ENCODE measurements at places on chromosomes 1 and 21.

DNA sequence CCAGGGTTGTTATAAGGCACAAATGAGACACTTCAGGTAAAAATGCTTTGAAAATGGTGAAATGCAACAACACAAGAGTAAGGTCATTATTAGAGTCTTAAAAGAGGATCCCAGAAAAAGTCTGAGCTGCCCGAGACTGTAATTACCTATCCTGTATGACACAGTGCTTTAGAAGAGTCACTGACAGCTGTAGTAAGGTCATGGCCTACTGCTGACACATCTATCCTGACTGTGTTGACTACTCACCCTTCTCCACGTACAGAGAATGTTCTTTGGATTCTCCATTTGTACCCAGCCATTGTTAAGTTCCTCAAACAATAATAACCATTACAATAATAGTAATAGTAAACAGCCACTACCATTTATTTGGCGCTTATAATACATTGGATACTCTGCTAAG, 104.4 kb downstream of the CACHD1 start:
- DNase-seq = no peak

- DNase-seq = no peak
Observed at GRCh38 chr1:60825593-60825992, 256.8 kb upstream of the NFIA start.

DNA sequence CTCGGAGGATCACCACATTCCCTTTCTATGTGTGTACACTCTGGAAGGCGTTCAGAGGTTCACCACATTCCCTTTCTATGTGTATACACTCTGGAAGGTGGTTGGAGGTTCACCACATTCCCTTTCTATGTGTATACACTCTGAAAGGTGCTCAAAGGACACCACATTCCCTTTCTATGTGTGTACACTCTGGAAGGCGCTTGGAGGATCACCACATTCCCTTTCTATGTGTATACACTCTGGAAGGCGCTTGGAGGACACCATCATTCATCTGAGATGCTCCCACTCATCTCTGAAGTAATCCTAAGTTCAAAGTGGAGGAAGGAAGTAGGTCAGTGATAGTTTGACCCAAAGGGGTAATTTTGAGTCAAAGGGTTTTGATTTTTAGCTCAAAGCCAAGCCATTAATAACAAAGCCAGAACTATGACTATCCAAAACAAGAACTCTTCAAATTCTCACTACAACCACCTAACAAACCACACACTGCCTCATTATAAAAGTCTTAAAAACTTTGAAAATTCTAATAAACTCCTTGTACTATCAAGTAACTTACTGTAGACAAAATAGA, 32.9 kb downstream of the NRIP1 start:
- DNase-seq = no peak

DNA sequence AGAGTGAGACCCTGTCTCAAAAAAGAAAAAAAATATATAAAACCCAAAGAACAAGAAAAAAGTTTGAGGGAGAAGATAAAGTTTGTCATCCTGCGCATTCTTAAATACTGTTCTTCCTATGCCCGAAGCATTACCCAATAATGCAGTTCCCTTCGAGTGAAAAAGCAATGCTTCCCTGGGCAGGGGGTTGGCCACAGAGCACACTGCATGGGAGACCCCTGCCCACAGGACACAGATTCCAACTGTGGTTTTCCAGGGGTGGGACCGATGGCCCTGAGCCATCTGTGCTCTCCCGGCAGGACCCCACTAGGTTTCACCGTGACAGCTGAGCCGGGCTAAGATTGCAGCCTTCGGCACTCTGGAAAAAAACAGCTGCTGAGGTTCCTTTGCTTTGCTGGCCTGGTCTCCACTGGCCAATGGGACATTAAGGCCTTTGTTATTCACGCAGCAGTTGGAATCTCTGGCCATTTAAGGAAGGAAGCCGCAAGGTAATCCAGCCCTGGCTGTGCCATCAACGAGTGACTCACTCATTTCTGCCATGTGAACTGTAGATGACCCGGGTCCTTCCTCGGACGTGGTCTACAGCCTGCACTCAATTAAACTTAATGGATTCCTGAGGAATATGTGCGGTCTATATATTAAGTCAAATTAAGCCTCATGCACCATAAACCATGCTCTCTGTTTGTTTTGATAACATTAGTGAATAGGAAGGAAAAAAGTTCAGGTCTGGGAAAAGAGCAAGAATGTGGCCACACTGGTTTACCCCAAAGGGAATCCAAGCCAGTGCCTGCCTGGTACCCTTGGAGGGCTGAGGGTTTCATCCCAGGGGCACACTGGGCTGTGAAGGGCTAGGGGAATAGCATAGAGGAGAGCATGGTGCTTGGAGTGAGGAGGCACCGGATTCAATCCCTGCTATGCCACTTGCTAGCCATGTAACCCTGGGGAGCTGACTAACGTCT, 163.2 kb downstream of the ZBTB18 start:
- DNase-seq = no peak

- DNase-seq = no peak
Observed at GRCh38 chr1:59814901-59815825, at the start of gene HOOK1. HOOK1 (plus strand) TSS chr1:59814949; CDS start chr1:59815118, 169 bp downstream.

- no peak for DNase-seq
Observed at GRCh38 chr1:171433451-171433850, 51.9 kb upstream of the PRRC2C start.

DNA sequence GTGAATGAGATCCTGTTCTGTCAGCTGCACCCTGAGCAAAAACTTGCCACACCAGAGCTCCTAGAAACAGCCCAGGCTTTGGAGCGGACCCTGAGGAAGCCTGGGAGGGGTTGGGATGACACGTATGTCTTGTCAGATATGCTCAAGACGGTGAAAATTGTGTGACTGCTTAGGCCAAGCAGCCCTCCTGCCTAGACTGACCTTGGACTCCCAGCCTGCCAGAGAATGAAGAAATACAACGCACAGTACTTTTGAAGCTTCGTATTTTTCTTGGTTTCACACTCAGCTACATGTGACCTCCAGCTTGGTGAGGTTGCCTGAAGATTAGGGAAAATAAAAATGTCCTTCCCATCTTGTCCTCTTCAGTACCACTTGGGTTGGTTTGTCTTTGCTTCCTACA, 15.1 kb downstream of the METTL13 start:
- DNase-seq = no peak

DNA sequence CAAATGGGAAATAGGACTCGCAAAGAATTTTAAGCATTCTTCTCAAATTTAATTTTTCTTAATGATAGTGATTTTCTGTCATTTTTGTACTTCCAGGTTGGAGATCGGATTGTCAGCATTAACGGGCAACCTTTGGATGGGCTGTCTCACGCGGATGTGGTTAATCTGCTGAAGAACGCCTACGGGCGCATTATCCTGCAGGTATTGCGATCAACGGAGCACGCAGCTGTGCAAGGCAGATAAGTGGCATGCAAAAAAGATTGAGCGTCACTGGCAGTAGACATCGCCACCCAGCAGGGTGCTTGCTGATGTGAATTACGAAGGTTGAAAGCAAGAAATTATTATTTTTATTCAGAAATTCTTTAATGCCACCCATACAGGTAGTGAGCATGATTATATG, 65.9 kb upstream of the L1TD1 start:
- no peak for DNase-seq

DNA sequence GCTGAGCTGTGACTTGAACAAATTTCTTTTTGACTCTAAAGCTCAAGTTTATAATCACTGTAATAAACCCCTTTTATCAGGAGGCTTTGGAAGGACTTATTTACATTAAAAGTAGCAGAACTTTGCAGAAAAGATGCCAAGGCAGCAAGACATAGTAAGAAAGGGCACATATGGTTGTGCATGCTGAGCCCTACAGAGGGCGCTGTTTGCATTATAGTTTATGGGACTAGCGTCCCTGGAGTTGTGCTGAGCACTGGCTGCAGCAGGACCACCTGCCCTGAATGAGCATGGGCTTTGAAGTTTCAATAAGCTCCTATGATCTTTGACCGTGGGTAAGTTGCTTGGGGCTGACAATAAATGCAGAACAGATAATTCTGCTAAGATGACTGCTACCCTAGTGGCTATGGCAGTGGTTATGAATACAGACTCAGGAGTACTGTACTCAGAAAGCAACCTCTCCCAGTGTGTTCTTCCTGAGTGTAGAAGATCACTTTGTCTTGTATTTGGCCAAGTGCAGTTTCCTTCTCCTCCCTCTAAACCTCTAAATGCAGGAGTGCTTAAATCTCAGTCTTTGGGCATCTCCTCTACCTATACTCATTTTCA, 45.4 kb upstream of the USP1 start:
- no peak for DNase-seq

DNA sequence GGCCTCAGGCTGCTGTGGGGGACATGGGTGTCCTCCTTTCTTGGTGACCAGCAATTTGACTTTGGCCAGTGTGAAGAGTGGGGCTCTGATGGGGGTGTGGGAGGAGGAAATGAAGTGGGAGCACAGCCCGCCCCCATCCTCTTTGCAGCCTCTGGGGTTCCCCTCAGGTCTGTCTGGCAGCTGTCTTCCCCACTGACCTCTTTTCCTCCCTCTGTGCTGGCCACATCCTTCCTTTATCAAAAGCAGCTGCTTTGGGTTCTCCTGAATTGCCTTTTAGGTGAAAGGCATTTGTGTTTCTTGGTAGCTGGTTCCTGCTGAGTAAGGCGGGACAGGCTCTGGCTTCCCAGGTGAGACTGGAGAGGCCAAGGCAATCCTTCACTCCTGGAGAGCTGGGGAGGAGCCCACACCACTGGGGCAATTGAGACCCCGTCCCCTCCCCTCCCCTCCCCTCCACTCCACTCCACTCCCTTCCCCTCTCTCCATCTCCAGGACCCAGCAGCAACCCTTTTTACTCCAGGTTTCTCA, 24.9 kb downstream of the PCAT6 start:
- DNase-seq = no peak

DNA sequence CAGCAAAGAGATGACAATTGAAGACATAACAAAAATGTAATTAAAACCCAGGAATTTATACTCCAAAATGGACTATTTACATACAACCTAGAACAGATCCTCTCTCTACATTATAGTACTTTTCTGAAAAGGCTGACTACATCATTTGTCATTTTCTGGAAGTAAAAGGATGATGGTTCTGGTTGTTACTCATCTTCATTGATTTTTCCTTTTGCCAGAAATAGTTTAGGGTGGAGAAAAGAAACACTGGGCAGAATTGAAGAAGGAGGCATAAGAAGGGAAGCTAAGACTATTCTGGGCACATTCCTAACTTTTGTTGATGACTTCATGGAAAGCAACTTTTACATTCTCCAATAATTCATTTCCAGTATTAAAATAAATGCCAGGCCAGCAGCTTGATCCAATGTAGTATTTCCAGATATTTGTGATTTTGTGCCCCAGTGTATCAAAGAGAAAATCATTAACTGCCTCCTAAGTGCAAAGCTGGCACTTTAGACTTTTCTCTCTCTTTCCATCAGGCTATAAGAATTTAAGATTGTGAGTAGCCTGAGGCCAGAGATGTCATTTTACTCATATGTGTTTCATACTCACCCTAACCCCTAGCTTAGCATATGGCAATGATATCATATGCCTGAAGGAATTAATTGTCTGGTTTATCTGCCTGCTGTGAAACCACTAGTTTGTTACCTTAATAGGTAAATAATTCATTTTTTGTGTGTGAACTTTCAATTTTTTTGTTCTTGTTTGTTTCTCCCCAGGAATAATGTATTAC, 369.5 kb upstream of the LYPLAL1 start:
- DNase-seq = no peak

- DNase-seq = no peak
Observed at GRCh38 chr1:175307160-175307559, 114.6 kb upstream of the KIAA0040 start.

- no peak for DNase-seq
Observed at GRCh38 chr1:233482388-233482787, 131.5 kb upstream of the KCNK1 start.

Data from cortex of kidney (tissue), 1 donor.